Right atrium auricular region (tissue), 2 donors: ENCODE measurements at places on chromosomes 3 and 15. TPM values are rescaled to one million over a fixed set of nuclear protein-coding genes. Genes with fewer than 3 reads are reported as not detected.

The RASGRP1 gene
- total RNA-seq, result 2.1 TPM

The TBC1D21 gene
- total RNA-seq, result not detected

The EIF4G1 gene
- total RNA-seq, result 270 TPM

The TM4SF18 gene
- total RNA-seq, result 6.7 TPM

The LARP6 gene
- total RNA-seq, result 20.2 TPM

DNA sequence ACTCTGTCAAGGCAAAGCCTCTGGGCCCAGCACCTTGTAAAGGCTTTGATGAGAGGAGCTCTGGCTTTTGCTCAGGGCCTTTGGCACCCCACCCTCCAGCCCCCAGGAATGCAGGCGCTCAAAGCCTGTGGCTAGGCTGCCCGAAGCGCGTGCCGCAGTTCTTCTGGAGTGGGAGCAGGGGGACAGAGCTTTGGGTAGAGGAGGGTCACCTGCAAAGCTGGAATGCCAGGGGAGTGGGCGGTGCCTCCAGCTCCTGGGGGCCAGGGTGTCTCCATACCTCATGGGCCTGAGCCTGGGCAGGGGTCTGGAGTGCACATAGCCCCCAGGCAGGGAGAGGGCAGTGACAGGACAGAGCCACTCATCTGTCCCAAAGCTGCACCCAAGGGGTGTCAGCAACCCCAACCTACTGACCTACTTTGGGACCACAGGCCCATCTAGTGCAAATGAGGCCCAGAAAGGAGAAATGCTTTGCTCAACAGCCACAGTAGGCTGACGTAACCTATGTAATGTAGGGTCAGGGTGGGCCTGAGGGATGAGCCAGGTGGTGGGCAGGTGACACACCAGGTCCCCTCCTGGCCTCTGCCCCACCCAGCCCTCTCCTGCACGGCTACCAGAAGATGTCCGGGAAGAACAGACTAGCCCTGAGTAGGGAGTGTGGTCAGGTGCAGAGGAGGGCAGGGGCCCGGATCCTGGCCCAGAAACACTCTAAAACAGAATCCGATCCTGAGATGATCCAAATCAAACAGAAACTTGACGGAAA lies 2.2 kb upstream of the CALML4 start:
- no peak for DNase-seq

DNA sequence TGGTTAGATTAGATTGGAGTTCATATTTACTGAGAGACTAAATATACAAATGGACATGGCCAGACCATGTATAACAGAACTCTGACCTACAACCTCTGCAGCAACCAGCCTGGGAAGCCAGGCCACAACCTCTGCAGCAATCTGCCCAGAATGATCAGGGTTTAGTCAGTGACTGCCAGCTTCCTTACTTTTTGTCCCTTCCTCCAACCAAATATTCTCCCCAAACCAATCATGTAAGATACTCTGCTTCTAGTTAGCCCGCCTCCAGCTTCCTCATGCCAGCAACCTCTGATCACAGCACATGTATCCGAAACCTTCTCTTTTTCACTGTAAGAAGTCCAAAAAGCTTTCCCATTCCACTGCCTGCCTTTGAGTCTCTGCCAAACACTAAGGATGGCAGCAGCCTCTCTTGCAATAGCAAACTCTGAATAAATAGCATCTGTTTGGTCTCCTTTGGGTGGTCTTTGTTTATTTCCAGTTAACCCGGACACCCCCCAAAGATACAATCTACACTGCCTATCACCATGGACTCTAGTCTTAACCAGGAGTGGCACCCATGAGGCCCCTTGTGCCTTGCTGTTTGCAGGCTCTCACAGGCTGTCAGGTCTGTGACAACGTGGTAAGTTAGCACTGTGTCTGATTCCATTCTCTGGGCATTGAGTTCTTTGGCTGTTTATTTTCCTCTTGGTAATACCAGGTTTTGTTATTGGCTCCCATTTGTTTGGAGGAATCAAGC lies 102.2 kb downstream of the ERC2 start:
- DNase-seq, result no peak

GRCh38 chr3:49035281-49035680 lies 6.1 kb upstream of the IMPDH2 start:
- DNase-seq, result no peak

GRCh38 chr15:44530653-44531052 lies 6.3 kb upstream of the EIF3J start:
- no peak for DNase-seq
